ENCODE measurements at places on chromosomes 11 and 22. TPM values are rescaled to one million over a fixed set of nuclear protein-coding genes. Genes with fewer than 3 reads are reported as not detected.

- peaks cover 10% of the 10 kb centered on the region for H3K4me1 ChIP-seq
- peaks cover 3% of the 10 kb centered on the region for H3K36me3 ChIP-seq
- no peak overlapping the region for H3K4me3 ChIP-seq
- H3K27me3 ChIP-seq = no peaks in the 10 kb centered on the region
- H3K27ac ChIP-seq = no peak overlapping the region
These were observed 55.2 kb downstream of the NECTIN1 start for GRCh38 chr11:119673759-119674336.

DNA sequence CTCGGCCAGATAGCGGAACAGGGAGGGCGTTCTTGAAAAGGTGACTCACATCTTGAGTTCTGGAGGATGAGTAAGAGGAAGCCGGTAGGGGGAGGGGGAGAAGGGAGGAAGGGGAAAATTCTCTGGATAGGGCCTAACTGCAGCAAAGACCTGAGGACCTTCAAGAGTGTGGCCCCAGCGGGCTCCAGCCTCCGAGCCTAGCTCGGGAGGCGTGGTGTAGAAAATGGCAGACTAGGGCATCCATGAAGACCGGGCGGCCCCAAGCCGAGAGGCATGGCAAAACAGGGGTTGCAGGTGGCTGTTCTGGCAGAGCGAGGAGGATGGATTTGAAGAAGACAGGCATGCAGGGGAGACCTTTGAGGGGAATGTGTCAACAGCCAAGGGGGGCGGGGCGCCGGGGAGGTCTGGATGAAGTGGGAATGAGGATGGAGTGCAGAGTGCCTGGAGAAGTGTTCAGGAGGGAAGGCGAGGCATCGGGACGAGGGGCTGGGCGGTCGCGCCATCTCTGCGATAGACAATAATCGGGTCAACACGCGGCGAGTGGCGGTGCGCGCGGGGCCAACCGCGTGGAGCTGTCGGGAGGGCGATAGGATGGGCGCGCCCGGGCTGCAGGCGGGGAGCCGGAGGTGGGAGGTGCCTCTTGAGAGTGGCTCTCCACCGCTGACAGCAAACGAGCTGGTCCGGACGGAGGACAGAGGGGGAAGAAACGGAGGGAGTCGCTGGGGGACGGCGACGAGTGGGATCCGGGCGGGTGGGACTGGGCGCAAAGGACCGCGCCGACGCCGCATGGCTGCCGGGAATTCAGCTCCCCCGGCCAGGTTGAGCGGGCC, 40.0 kb upstream of the CREB3L1 start:
- peaks cover 38% of the 10 kb centered on the region for H3K4me1 ChIP-seq
- no peaks in the 10 kb centered on the region for H3K27me3 ChIP-seq
- peak overlapping the region; percentile 56 for H3K4me3 ChIP-seq
- peak overlapping the region; percentile 59 for H3K27ac ChIP-seq
- DNase-seq = peak; percentile 89

GRCh38 chr11:78417175-78417887, at the start of gene GAB2:
Gene GAB2 (minus strand): TSS chr11:78417820. CDS start chr11:78417720, 100 bp downstream.
- DNase-seq = no peak
- no peaks in the 10 kb centered on the region for H3K36me3 ChIP-seq
- H3K4me1 ChIP-seq = peaks cover 16% of the 10 kb centered on the region

DNA sequence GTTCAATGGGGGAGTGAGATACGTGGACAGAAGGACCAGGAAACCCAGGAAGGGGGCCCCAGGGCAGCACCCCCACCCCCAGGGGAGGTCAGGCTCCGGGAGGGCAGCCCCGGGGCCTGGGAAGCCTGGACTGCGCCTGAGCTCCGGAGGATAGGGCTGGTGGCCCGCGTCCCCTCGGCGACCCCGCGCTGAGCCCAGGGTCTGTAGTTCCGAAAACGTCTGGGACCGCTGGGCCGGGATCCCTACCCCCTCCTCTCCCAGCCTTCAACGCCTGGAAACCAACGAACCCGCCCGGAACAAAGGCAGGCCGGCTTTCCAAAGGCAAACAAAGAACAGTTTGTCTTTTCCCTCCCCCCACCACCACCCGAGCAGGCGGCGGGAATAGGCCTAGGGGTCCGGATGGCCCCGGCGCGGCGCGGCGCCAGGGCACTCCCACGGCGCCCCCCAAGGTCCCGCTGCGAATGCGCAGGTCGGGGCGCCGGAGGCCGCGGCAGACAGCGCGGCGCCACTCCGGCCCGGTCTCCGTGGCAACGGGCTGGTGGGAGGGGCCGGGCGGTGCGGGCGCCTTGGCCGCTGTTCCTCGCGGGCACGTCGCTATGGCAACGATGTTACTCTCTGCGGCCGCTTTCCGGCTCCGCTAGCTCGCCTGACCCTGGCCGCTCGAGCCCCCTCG, 58.5 kb downstream of the IGLL1 start:
- H3K4me3 ChIP-seq = peak overlapping the region; percentile 31
- H3K27me3 ChIP-seq = no peaks in the 10 kb centered on the region
- H3K27ac ChIP-seq = peak overlapping the region; percentile 99
- H3K4me1 ChIP-seq = peaks cover 38% of the 10 kb centered on the region

GRCh38 chr11:123018702-123019101, 37.1 kb upstream of the BSX start:
- H3K27me3 ChIP-seq = no peaks in the 10 kb centered on the region
- 0 out of 2 replicates have a peak, but pooled peaks cover 3% of the 10 kb centered on the region for H3K4me1 ChIP-seq
- no peak overlapping the region for H3K4me3 ChIP-seq
- no peak for DNase-seq

DNA sequence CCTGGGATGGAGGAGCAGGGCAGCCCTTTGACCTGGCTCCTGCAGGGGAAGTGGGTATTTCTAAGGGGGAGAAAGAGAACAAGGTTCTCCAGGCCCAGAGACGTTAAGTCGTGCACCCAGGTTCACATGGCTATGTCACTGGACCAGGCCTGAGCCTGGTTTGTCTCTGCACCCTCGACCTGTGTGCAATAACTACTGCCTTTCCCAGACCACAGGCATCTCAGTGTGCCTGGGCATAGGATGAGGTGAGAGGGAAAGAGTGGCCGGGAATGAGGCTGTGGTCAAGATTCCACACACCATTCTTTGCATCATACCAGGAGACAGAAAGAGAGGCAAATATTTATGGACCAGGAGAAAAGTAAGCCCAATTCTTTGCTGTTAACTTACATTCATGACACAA, 66.8 kb downstream of the PRR5L start:
- peak overlapping the region; percentile 97 for H3K27ac ChIP-seq
- no peaks in the 10 kb centered on the region for H3K27me3 ChIP-seq
- H3K36me3 ChIP-seq = no peaks in the 10 kb centered on the region
- H3K4me1 ChIP-seq = peaks cover 49% of the 10 kb centered on the region
- peak; percentile 82 for DNase-seq
- no peak overlapping the region for H3K4me3 ChIP-seq

DNA sequence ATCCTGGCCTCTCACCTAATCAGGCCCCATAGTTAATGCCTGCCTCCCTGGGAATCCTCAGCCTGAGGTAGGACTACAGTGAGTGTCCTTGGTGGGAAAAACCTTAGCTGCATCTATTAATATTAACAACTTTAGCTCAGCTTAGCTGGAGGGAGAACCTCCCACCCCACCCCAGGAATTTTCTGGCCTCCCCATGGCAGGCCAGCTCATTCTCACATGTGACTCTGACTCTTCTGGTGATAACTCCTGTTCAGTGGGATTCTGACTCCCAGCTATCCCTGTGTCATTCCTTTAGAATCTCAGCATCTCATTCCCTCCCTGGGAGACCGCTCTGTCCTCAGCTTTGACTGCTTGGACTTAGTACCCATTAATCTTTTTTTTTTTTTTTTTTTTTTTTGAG, 14.5 kb downstream of the ART5 start:
- no peak overlapping the region for H3K27ac ChIP-seq
- H3K4me3 ChIP-seq = no peak overlapping the region
- no peaks in the 10 kb centered on the region for H3K4me1 ChIP-seq
- H3K27me3 ChIP-seq = no peaks in the 10 kb centered on the region

- H3K4me3 ChIP-seq = no peak overlapping the region
- no peaks in the 10 kb centered on the region for H3K27me3 ChIP-seq
- peaks cover 29% of the 10 kb centered on the region for H3K4me1 ChIP-seq
- peak; percentile 69 for DNase-seq
These were observed 47.9 kb upstream of the ARHGAP42 start for GRCh38 chr11:100639140-100639539.

- H3K4me1 ChIP-seq = no peaks in the 10 kb centered on the region
- no peaks in the 10 kb centered on the region for H3K27me3 ChIP-seq
- H3K27ac ChIP-seq = no peak overlapping the region
- no peaks in the 10 kb centered on the region for H3K36me3 ChIP-seq
These were observed 49.0 kb upstream of the BIRC3 start for GRCh38 chr11:102268083-102268984.

GRCh38 chr11:5196067-5196466, 4.4 kb downstream of the OR51V1 start:
- H3K27me3 ChIP-seq = peaks cover 3% of the 10 kb centered on the region
- DNase-seq = no peak
- H3K36me3 ChIP-seq = no peaks in the 10 kb centered on the region
- H3K27ac ChIP-seq = no peak overlapping the region

- H3K36me3 ChIP-seq = peaks cover 30% of the 10 kb centered on the region
- H3K4me1 ChIP-seq = no peaks in the 10 kb centered on the region
- no peak for DNase-seq
- H3K4me3 ChIP-seq = no peak overlapping the region
- H3K27ac ChIP-seq = no peak overlapping the region
These were observed 821 bp downstream of the GAL3ST1 start for GRCh38 chr22:30573594-30574094.

DNA sequence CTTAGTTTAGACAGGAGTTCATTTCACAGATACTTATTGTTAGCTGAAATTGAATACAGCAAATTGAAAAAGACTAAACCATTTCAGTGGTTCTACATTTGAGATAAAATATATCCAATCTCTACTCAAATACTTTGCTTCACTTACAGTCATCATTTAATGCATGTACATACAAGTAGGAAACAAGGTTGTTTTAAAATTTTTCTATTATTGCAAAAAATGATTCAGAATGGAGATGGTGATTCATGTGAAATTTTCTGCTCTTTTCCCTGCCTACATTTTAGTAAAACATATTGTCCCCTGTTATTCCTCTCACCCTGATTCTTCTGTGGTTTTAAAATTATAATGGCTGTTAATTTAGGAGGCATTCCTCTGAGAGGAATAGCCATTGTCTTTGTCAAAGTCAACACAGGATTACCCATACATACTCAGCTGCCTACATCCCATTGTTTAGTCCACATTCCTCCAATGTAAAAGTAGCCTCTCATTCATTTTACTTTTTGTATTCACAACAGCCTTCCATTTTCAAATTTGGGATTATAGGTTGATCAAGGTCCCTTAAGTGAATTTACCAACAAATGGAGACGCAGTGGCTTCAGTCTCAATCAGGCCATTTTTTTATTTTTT, 60.1 kb downstream of the TRPC6 start:
- H3K4me3 ChIP-seq = no peak overlapping the region
- H3K27me3 ChIP-seq = no peaks in the 10 kb centered on the region
- DNase-seq = no peak

DNA sequence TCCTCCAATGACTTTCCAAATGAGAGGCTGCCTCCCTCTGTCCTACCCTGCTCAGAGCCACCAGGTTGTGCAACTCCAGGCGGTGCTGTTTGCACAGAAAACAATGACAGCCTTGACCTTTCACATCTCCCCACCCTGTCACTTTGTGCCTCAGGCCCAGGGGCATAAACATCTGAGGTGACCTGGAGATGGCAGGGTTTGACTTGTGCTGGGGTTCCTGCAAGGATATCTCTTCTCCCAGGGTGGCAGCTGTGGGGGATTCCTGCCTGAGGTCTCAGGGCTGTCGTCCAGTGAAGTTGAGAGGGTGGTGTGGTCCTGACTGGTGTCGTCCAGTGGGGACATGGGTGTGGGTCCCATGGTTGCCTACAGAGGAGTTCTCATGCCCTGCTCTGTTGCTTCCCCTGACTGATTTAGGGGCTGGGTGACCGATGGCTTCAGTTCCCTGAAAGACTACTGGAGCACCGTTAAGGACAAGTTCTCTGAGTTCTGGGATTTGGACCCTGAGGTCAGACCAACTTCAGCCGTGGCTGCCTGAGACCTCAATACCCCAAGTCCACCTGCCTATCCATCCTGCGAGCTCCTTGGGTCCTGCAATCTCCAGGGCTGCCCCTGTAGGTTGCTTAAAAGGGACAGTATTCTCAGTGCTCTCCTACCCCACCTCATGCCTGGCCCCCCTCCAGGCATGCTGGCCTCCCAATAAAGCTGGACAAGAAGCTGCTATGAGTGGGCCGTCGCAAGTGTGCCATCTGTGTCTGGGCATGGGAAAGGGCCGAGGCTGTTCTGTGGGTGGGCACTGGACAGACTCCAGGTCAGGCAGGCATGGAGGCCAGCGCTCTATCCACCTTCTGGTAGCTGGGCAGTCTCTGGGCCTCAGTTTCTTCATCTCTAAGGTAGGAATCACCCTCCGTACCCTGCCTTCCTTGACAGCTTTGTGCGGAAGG, 2.9 kb downstream of the APOC3 start:
- no peak overlapping the region for H3K27ac ChIP-seq
- H3K36me3 ChIP-seq = no peaks in the 10 kb centered on the region
- no peaks in the 10 kb centered on the region for H3K27me3 ChIP-seq
- peaks cover 12% of the 10 kb centered on the region for H3K4me1 ChIP-seq

DNA sequence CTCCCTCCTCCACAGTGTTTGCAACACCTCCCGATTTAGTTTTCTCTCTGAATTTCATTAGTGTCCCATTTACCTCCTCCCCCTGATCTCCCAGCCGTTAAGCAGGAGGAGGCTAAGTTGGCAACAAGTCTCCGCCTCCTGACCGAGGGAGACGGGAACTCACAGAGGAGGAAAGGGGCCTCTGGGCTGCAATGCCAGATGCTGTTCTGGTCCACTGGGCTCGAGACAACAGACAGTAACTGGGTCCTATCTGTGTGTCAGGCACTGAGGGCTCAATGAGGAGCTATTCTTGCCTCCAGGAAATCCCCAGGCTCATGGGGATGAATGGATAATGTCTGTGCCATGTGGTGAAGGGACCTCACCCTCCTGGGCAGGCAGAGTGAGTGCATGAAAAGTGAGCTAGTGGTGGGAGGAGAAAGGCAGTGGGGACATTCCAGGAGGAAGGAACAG, 228.1 kb downstream of the TENM4 start:
- no peaks in the 10 kb centered on the region for H3K36me3 ChIP-seq
- no peak overlapping the region for H3K27ac ChIP-seq
- no peak overlapping the region for H3K4me3 ChIP-seq
- DNase-seq = no peak
- no peaks in the 10 kb centered on the region for H3K4me1 ChIP-seq
- no peaks in the 10 kb centered on the region for H3K27me3 ChIP-seq

GRCh38 chr11:73622926-73623593, 23.3 kb upstream of the PLEKHB1 start:
- H3K4me3 ChIP-seq = no peak overlapping the region
- DNase-seq = no peak
- no peak overlapping the region for H3K27ac ChIP-seq
- no peaks in the 10 kb centered on the region for H3K4me1 ChIP-seq
- no peaks in the 10 kb centered on the region for H3K27me3 ChIP-seq
- no peaks in the 10 kb centered on the region for H3K36me3 ChIP-seq

- H3K27me3 ChIP-seq = peaks cover 12% of the 10 kb centered on the region
- H3K4me3 ChIP-seq = no peak overlapping the region
- no peak for DNase-seq
These were observed 53.0 kb downstream of the RASSF10 start for GRCh38 chr11:13062115-13062514.

- no peak for DNase-seq
- H3K36me3 ChIP-seq = peaks cover 26% of the 10 kb centered on the region
- peak overlapping the region; percentile 80 for H3K27ac ChIP-seq
These were observed 7.7 kb downstream of the USP18 start for GRCh38 chr22:18157714-18158028.

SLN gene
- total RNA-seq = not detected

MIAT gene
- 0.11 TPM for total RNA-seq

EFCAB6 gene
- 0.50 TPM for total RNA-seq

SPDYC gene
- not detected for total RNA-seq

SYCE3 gene
- not detected for total RNA-seq

ARHGEF12 gene
- total RNA-seq = 29.6 TPM

ST14 gene
- total RNA-seq = not detected

LMO1 gene
- total RNA-seq = not detected

TRPM5 gene
- total RNA-seq = not detected

OR51G1 gene
- not detected for total RNA-seq

MMP10 gene
- not detected for total RNA-seq

SERPING1 gene
- total RNA-seq = not detected
